NCI-H524 (cell line): ENCODE measurements at places on chromosomes 7 and 10.

DNA sequence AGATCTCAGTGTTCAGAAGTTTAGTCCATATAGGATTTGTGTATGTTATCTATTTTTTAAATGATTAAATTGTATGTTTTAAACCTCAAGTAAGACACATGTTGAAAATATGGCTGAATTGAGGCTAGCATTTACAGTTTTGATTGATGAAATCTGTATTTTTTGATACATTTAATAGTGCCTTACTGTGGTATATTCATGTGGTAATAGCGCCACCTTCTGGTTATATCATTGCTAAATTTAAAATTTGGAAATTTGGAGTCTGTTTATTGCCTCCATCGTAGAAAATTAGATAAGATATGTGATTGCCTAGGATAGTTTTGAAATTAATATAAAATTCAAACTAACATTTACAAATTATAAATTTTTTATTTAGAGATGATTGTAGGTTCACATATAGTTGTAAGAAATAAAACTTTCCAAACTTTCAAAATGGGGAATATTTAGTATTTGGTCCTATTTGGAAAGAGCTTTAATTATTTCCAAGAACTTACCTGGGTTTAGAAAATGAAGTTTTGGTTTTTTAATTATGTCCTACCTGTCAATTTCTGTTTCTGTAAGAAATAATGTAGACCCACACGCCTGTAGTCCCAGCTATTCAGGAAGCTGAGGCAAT lies 19.1 kb upstream of the ARMS2 start:
- peak; percentile 13 for DNase-seq

- DNase-seq, result no peak
Observed at GRCh38 chr7:46746695-46747687, 825.9 kb upstream of the IGFBP3 start.

DNA sequence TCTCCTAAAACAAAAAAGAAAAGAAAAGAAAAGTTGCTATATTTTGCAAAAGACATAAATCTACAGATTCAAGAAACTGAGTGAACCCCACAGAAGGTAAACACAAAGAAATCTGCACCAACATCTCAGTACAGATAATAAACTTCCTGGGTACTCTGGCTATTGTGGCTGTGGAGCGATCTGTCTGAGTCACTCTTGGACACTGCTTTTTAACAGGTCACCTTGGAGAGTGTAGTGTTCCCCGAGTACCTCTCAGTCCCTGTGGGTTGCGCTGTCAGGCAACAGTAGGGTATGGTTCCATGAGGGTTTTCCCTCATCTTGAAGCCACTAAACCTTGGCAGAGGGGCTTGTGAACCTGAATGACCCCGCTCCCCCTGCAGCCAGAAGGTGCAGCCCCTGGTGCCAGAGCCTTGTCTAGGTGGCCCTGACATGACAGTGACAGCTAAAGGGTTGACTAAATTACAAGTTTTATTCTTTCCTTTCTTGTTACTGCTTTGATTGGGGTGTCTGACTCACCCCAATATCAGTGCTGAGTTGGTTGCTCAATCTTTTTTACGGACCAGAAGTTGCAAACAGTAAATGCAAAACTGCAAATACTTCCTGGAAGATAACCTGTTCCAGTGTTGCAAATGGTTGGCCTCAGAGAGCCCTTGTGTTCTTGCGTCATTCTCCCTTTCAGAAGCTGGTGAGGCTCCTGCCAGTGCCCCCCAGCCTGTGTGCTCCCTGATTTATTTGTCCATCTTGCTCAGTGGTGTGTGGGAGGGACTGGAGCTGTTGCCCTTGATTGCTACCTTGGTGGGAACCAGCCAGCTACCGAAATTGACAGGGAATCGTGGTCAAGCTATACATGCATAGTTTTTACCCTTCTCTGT lies 30.6 kb downstream of the POR start:
- DNase-seq, result no peak

DNA sequence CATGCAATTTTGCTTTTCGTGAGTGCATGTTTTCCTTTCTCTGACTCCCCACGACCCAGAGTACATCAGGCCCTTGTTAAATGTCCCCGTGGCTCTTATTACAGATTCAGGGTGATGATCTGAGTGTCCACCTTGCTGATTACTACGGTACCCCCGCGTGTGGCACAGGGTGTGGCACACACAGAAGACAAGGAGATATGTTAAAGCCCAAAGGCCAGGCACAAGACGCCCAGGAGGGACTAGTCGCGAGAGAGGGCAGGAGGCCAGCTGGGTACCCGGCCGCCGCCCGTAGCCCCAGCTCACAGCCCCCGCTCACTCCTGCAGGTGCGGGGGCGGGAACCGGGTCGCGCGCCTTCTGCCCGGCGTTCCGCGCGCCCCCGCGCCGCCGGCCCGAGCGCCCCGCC lies 281 bp upstream of the EXOC6 start:
- DNase-seq, result no peak

DNA sequence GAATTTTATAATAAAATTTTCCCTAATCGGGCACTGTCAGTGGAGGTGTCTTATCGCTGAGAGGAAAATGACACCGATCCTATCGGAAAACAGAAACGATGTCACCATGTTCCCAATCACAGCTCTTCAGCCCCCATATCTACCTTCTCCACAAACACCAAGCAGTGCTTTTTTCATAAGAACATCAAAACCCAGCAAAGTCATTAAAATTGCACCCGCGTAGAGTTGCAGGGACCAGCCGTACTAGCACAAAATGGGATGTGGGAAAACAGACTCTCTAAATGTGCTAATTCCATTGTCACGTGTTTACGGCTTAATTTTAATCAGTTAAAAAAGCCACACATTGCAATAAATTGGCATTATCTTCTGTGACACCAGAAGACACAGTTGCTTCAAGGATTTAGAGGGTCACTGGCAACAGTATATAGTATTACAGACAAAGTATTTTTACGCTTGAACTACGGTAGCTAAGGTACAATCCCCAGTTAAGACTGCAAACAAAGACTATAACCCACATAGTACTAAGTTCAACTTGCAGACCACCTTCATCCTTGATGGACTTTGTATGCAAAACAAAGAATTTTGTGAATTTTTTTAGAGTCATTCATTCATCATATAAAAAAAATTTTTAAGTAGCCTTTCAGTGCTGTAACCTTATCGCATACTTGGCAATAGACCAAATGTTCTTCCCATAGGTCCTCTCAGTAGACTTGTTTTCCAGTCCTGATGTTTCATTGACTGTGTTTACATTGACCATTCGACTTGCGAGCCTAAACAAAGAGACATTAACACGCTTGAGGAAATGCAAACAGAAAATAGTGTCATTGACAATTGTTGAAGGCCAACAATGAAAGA lies 116.0 kb downstream of the VTI1A start:
- DNase-seq, result no peak

GRCh38 chr10:103663236-103663635 lies 169.7 kb downstream of the NEURL1 start:
- DNase-seq, result no peak

DNA sequence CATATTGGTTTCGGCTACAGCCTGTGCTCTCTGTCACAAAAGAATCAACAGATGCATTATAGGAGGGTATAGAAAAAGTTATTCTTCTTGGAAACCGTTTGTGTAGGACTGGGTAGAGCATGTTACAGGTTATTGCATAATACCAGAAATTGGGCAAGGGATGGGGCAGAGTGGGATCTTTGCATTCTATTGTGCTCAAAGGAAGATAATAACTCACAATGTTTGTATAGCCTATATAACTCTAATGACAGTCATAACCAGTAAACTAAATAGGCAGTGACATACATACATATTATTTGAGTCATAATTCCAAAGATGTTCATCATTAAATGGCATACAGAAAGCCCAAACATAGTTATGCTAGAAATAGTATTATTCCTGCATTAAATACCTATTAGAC lies 179.7 kb downstream of the XPNPEP1 start:
- no peak for DNase-seq

DNA sequence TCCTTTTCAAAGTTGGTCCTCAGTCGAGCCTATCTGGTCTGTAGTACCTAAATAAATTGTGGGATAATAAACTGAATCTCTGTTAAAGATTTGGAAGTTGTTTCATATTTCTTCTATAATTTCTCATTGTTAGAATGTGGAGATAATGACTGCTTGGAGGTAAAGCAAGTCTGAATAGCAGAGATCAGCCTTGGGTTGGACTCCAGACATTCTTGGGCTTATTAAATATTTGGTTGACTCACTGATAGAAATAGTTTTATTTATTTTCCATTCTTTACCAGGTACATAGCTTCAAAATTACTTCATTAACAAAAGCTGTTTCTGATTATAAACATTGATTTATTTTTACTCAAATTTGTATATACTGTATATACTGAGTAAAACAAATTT lies 34.3 kb downstream of the TPST1 start:
- DNase-seq, result no peak

- DNase-seq, result no peak
Observed at GRCh38 chr7:147298611-147299043, 1182.0 kb downstream of the CNTNAP2 start.

- no peak for DNase-seq
Observed at GRCh38 chr7:32108651-32109050, 38.4 kb upstream of the PDE1C start.

DNA sequence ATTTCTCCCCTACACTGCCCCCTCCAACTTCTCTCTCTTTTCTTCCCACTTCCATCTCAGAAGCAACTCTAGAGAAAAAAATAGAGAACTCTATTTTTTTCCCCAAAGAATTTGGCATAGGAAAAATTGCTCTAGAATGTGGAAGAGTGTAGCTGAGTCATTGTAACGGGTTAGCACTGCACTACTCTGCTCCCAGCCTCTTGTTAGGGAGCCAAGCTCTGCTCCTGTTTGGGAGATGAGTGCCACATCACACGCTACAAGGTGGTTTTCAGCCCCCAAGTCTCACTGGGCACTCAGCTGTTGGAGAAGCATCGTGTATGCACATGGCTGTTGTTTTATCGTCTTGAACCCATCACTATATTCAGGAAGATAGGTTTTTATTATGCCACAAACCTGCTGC lies 136.4 kb downstream of the BMPER start:
- no peak for DNase-seq

DNA sequence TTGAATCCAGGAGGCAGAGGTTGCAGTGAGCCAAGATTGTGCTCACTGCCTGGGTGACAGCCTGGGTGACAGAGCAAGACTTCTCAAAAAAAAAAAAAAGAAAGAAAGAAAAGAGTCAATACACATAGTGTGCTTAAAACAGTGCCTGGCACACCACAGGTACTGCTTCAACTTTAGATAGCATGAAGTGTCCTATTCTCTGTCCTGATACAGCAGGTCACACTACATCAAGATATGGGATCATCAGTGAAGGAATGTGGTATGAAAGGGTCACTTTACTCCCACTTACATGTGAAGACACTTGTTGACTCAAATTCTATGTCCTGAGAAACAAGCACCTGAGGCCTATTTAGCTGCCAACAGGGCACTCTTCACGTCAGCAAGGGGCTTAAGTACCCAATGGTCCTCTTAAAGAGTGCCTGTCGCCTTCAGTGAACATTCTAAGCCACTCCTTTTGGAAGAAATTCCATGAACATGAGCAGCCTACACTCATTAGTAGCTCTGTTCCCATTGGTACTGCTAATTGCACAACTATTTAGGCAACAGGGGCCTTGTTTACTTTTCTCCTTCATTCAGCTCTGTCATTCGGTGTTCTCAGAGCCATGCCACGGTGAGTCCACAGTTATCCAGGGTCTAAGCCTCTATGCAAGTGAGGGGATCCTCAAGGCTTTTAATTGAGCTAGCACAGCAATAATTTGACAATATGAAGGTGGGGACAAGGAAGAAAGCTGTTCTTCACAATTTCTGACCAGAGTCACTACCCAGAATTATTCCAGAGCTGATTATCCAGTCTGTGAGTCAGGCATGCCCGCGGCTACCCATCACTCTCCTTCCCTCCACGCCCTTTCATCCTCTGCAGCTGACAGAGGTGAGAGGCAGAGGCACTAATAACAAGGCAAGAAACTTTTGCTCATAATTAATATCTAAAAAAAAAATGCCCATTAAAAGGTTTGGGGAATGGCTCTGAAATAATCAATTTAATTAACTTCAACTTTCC lies 56.6 kb upstream of the PTN start:
- DNase-seq, result no peak

DNA sequence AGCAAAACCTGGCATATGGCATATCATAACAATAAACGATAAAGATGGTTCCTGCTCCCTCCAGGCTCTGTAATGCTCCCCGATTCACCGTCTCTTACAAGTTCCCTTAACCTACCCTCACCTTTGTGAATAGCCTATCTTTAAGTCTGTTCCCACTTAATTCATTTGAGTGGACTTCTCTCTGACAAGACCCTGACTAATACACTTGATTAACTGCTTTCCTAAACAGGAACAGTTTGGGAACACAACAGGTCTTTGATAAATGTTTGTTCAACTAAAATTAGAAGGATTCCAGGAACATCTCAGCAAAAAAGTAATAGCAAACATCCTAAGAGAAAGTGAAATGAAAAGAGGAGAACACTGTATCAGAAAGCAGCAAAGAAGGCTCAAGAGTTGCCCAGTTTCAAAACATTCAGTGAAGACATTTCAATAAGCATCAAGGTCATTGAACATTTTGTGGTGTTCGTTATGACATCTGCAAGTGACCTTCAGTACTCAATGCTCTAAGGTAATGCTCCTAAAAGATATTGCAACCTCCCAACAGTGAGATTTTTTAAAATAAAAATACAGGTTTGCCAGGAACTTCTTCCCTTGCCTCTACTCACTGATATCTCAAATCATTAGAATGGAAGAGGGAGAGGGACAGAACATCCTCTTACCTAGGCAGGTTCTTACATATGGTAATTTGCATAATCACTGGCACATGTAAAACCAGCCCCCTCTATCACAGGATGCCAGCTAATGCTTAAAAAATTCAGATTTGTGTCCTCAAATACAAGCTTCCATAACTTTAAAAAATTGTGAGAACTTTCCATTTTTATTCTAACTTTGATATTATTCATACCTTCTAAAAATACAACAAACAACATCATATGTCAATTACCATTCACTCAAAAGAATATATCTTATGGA lies 11.4 kb upstream of the ARHGAP12 start:
- DNase-seq, result no peak

DNA sequence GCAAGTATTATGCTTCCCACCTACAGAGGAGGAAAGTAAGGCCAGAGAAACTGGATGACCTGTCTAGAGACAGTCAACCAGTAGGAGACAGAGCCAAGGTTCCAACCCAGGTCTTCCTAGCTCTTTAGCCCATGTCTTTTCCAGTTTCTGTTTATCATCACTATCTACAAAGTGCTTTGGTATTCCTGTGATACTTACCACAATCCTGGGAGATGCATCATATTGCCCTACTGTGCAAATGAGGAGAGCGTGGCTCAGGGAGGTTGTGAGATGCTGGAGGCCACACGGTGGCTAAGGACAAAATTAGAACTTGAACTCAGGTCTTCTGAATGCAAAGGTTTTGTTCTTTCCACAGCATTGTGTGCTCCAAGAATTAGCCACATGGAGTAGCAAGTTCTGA lies 11.2 kb upstream of the PLEKHA1 start:
- DNase-seq, result no peak
